MG63 (cell line): ENCODE measurements at places on chromosomes 6 and 20. TPM values are rescaled to one million over a fixed set of nuclear protein-coding genes. Genes with fewer than 3 reads are reported as not detected.
A peak's percentile ranks its signal among the peaks of the same experiment; 100 is the strongest.

The PI16 gene
- total RNA-seq: not detected in 2 replicates

The TRERF1 gene
- total RNA-seq: 2.1 TPM in 2 replicates

- DNase-seq: peak; percentile 56
Observed at GRCh38 chr20:11686820-11687543, 230.7 kb upstream of the BTBD3 start.

- no peak for DNase-seq
Observed at GRCh38 chr20:33018169-33018931, 10.8 kb downstream of the BPIFB2 start.

- DNase-seq: no peak
Observed at GRCh38 chr20:37395921-37396415, 50.0 kb downstream of the SRC start.

- DNase-seq: peak; percentile 98
Observed at GRCh38 chr6:12289933-12290820, at the start of gene EDN1. Gene EDN1, plus strand, starts transcription at chr6:12290361. Its CDS starts 269 bp downstream, at chr6:12290630.

- DNase-seq: no peak
Observed at GRCh38 chr6:149901444-149902140, 3.7 kb upstream of the RAET1E start.

DNA sequence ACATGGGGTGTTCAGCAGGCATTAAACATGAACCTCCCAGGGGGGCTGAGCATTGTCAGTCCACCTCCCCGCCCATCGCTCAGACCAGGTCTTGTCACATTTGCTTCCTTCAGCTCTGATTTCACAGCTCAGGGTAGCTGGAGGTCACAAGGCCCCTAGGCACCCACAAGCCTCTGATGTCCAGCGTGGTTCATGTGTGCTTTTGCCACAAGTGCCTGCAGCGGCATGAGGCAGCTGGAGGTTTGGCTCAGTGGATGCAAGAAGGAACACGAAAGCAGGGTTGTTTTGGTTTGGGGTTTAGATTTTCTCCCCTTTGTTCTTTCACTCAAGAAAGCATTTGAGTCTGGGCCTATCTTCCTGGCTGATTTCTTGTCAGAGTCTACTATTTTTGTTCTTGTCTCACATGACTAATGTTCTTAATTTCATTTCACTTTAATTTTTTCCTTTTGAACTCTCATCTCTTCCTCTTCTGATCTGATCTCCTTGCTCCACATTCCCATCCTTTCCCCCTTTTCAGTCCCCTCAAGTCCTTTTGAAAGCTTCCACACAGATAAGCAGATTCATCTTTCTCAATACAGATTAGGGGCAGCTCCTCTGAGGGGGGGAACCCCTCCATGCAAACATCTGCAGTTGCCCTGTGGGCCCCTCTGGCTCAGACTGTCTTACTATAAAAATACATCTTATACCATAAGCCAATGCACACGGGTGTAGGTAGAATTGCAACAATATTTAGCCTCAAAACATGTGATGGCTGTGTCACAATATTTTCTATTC, 68.1 kb upstream of the CEP85L start:
- DNase-seq: no peak

DNA sequence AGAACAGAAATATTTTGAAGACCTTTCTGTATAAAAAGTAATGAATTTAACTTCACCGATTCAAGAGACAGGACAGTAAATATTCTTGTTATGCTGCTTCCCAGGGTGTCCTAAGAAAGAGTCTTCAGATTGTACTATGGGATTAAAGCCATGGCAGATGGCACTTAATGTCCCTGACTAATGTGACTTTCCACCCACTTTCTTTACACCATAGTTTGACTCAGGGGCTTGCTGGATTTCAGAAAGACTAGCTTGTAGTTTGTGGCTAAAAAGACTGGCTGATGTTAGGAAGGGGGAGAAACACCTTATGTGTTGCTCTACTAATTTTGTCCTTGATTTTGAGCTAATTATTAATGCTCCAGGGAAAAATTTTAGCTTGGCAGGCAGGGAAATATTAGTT, 75.9 kb downstream of the UTRN start:
- no peak for DNase-seq

DNA sequence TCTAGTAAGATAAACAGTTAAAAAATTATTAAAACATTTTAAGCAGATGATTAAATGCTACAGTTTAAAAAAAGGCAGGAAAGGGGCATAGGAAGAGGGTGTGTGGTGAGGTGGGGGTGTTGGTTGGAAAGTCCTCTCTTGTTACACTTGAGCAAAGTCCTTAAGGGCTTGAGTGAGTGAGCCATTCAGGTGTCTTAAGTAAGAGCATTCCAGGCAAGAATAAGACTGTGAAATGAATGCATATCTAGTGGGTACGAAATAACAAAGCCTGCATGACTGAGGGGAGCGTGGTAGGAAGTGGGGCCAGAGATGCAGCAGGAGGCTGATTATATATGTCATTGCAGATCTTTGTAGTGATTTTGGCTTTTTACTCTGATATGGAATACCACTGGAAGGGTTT, 5.1 kb downstream of the CDKAL1 start:
- DNase-seq: no peak

DNA sequence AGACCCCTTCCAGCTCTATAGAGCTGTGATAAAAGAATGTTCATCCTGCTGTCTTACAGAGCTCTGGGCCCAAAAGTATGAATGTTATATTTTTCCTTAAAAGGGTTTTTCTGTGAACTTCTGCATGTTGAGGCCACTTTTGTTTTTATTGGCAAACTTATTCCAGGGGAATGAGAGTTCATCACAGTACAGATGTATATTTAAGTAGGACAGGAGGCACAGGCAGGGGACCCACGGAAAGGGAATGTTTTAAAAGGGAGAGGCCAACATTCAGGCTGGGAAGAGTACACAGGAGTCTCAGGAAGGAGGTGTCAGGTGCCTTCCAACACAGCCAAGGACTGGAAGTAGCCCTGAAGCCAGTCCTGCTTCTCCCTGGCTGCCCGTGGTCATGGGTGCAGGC, 148.4 kb downstream of the EYA2 start:
- DNase-seq: no peak

DNA sequence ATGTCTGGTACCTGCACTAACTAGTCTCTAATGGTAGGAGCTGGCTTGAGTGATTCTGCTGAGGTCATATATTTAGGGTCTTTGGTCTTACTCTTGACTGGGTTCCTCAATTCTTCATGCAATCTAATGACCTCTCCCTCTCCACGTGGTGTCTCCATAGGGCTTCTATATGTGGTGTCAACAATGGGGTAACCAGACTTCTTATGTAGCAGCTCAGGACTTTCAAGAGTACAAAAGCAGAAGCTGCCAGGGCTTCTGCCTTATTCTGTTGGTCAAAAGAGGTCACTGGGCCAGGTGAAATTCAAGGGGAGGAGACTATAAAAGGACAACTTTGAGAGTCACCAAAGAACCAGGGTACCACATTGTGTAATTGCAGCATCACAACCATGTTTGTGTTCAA, 54.3 kb downstream of the NUS1 start:
- DNase-seq: no peak

DNA sequence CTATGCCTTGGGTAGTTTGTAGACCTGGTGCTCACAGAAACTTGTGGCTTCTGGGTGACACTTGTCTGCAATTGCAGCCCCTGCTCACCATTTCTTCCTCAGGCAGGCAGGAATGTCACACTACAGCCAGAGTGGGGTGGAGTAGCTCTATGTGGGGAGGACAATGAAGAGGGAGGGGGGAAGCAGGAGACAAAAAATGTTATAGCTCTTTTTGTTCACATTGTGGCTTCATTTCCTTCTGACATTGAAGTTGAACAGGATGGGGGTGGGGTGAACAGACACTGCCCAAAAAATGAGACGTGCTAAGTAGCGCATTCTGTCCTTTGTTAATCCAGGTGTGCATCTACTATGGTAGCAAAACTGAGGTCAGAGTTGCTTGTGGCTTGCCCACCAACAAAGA, at the start of gene THEMIS:
THEMIS (minus strand) TSS at position 124 of the 400 bp plus-strand sequence. CDS start 126 bp downstream, outside the sequence.
- no peak for DNase-seq

- no peak for DNase-seq
Observed at GRCh38 chr20:36866164-36866563, 9.8 kb upstream of the TLDC2 start.
